ENCODE measurements at places on chromosomes 5 and 9.

DNA sequence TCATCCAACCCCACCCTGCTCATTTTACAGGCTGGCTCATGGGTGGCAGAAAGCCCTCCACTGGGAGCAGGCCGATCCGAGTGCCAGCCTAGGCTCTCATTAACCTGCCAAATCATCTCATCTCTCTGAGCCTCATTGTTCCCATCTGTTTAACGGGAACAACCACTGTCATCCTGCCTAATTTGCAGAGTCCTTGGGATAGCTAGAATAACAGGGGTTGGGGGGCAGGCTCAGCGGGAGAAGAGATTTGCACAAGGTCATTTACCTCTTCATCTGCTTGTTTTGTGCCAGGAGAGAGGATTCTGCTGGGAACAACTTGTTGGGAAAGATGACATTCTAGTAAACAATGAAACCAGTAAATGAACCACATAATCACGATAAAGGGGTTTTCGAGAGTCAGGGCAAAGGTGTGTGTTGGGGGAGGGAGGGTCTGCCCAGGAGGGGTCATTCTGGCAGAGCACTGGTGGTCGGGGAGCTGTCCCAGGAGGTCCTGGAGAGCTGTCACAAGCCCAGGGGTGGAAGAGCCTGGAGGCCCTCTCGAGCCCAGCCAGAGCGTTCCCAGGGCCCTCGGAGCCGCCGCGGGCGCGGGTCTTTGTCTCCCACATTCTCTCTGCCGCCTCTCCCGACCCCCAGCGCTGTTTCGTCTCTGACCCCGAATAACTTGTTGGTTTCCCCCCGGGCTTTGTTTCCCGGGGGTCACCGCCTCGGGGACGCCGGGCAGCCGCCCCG, 22.8 kb upstream of the NDST1 start:
- no peak for DNase-seq

- DNase-seq: no peak
These were observed 115.5 kb upstream of the RANBP3L start for GRCh38 chr5:36417221-36417620.

DNA sequence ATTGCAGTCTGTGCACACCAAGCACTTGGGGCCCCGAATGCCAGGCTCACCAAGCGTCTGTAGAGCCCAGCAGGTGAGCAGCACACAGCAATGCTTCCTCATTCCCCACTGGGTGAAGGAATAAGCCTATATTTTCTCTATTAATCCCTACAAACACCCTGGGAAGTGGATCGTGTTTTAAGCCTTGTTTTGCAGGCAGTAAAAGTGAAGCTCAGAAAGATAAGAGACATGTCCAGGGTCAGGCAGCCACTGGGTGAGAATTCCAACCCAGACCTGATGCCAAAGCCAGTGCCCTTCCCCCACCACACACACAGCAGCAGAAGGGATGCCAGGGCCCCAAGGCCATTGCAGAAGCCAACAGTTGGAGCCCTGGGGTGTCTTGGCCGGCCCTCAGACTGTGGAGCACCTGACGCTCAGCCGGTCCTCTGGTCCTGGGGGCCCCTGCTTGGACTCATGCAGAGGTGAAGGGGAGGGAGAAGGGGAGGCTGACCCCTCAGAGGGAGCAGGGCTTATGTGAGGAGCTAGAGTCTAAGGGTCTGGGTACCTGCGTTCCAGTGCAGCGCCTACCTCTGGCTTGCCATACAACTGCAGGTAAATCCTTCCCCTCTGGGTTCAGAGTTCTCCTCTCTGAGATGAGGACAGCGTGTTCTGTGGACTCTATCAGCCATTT, 26.3 kb upstream of the SYNPO start:
- DNase-seq: no peak

DNA sequence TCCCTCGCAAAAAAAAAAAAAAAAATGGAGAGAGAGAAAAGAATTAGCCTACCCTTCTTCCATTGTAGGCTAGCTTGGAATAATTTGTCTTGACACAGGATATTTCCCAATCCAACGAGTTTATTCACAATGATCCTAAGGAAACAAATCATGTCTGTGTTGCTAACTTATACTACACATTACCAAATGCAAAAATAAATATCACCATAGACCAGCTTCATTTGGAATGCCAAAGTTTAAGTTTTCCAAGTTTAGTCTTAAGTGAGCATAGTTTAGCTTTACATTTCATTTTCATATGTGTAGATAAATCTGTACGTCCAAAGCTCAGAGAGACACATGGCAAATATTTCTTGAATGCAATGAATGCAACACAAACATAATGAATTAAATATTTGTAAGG, 1106.2 kb upstream of the DMAC1 start:
- DNase-seq: no peak

DNA sequence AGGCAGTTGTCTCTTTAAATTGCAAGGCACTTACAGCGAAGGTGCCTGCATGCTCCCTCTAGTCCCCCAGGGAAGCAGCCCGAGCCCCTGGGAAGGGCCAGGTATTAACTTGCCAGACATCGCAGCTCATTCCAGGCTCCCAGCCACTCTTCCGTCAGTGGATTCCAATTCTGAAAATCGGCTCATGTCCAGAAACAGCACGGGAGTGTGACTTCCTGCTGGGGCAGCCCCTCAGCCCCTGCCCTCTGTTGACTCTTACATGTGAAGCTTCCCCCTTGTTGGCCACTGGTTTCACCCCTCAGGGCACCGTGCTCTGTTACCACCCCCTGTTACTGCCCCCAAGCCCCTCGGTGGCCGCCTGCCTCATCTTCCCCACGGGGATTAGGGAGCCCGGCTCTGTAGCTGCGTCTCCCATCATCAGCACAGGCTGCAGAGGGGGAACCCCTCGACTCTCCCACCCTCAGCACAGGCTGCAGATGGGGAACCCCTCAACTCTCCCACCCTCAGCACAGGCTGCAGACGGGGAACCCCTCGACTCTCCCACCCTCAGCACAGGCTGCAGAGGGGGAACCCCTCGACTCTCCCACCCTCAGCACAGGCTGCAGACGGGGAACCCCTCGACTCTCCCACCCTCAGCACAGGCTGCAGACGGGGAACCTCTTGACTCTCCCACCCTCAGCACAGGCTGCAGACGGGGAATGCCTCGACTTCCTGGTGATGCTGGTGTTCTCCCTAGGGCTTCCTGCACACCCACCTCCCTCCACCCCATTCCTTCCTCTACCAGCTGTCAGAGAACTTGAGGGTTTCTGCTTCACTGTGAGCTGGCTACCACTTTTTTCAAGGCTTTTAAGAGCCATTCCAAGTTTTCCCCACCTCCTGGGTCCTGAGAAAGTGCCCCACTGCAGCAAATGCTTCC, 11.1 kb upstream of the CACNA1B start:
- no peak for DNase-seq

- DNase-seq: no peak
These were observed 8.5 kb downstream of the POLR3G start for GRCh38 chr5:90483206-90483605.

GRCh38 chr5:129367883-129368282, 92.2 kb upstream of the ADAMTS19 start:
- no peak for DNase-seq

DNA sequence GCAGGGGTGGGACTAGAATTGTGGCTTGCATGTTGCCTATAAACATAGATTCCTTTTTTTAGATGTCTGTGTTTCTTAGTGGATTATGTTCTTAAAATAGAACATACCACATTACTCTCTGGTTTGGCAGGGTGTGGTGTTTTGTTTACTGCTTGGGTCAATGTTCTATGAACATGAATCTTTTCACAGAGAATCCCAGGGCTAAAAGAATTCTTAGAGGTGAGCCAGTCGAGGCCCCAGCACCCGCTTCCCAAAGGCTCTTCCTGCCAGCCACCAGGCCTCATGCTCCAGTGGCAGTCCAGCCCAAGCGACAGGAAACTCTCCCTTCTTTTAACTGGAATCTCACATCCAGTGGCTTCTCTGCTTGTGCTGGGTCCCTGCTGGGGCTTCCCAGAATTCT, 126.6 kb downstream of the C9orf152 start:
- no peak for DNase-seq

DNA sequence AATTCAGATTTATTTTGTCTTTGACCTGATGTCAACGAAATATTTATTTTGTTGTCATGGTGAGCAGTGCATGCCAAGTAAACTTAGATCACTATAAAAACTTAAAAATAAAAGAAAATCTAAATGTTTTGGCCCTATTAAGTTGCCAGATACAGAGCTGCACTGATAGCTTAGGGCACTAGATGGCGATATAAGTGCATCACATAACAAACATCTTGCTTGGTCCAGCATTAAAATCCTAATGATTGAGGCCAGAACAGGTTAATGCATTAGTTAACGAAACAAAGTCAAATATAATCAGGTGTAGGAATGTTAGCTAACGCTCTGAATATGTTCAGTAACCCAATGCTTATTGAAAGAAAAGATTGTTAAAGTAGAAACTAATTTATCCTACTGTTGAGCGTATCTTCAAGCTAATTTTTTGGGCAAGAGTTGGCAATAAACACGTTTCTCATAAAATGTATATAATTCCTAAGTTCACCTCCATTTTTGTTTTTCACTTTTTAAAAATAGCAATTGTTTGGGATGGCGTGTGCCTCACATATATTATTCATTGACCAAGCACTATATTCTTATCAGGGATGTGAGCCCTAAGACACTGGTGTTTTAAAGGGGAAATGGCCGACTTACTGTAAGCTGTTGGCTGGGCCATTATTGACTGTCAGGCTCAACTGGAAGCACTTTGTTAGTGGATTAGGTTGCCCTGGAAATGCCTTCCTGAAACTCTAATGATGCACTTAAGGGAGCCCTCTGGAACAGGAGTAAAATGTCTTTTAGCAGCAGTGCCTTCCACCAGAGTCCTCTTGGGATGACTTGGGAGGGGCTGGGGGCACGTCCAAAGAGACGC, 33.3 kb downstream of the KCTD16 start:
- no peak for DNase-seq

DNA sequence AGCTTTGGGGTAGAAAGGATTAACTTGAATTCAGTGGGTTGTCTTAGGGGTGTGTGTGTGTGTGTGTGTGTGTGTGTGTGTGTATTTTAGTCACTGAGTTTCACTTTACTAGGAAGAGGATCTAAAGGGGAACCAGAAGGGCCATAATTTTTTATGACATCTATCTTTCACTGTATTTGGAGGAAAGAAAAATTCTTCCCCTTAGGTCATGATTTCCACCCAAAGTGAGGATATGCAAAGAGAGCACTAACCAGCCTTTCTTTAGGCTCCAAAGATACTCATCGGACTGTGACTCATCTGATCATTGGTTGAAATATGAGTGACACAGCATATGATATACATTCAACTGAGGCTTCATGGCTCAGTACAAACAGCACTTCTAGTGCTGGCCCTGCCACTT, 75.2 kb upstream of the RASGRF2 start:
- no peak for DNase-seq

DNA sequence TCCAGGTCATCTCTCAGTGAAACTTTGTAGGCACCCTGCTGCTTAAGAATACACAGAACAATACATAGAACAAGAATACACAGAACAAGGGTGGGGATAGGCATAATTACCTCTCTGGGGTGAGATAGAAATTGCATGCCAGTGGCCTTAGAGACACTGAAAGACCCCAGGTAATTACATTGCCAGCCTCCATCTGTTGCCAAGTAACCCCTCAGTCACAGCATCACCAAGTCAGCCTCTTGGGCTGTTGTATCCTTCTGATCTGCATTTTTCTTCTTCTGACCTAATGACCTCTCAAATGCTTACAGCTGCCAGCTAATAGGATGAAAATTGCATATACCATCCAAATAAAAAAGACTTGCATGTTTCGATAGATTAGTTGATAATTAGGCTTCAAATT, 167.7 kb downstream of the GRIA1 start:
- DNase-seq: no peak
